ENCODE measurements at places on chromosomes 4 and X.

DNA sequence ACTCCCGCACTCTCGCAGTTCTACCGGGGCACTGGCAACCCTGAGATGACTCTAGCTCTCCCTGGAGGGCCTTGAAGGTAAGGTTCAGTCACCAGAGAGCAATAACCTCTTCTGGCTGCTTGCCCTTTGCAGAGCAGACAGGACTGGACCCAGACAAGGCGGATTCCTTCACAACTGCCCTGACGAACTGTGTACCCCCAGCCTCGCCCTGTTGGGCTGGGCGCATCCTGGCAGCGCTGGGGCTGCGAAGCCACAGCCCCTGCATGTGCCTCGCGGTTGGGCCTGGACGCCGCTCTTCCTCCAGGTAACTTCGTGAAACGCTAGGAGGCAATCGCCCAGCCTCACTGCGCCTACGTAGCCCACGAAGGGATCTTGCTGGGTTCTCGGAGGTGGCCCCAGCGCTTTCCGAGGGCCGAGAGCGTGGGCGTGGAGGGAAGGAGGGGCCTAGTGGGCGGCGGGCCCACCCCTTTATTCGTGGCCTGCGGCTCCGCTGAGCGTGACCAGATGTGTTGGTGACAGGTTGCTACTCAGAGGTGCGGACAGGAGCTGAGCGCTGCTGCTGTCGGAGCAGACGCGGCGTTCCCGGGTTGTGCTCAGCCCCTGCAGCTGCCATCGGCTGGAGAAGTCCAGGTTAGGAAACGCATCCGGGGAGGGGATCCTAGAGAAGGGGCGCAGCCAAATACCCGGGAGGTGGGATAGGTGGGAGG lies 1.9 kb upstream of the MAMLD1 start:
- peak; percentile 51 for DNase-seq

DNA sequence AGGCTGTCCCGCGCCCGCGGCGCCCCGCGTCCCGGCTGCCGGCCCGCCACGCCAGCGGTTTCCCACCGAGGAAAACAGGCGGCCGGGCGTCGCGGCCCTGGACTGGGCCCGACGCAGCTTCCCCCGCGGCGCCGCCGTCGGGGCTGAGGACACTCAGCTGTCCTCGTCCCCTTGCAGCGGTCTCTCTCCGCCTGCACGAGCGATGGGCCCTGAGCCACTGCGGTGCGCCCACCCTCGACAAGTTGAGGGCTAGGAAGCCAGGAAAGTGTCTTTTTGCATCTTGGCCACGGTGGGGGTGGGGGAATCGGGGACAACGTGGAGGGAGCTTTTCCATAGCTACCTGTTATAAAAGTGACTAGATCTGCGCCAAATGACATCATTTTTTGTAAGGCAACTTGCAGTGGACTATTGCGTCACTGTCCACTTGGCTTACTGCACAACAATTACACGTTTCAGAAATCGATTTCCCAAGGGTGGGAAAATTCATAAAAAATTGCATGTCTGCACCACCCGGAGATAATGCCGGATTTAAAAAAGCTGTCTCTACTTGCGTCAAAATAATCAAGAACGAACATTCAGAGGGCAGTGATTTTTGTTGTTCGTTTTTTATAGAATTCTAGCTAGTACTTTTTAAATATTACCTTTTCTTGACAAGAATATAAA lies 1.1 kb downstream of the KLHL15 start:
- DNase-seq: no peak

DNA sequence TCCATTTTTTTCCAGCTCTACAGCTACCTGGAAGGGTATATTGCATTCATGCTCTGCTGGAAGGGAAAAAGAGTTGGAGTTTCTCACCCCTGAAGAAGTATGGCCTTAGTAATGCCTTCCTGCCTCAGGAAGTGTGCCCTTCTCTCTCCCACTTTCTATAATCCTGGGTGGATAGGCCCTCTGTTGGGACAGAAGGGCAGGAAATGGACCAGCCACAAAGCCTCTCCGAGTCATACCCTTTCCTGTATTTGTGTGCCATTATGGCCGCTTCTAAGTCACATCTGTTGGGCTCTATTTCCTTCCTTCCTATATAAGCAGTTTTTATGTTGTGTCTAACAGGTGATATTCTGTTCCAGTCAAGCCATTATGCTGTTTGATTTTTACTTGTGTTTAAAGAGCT lies 74.8 kb upstream of the SMARCA5 start:
- no peak for DNase-seq

DNA sequence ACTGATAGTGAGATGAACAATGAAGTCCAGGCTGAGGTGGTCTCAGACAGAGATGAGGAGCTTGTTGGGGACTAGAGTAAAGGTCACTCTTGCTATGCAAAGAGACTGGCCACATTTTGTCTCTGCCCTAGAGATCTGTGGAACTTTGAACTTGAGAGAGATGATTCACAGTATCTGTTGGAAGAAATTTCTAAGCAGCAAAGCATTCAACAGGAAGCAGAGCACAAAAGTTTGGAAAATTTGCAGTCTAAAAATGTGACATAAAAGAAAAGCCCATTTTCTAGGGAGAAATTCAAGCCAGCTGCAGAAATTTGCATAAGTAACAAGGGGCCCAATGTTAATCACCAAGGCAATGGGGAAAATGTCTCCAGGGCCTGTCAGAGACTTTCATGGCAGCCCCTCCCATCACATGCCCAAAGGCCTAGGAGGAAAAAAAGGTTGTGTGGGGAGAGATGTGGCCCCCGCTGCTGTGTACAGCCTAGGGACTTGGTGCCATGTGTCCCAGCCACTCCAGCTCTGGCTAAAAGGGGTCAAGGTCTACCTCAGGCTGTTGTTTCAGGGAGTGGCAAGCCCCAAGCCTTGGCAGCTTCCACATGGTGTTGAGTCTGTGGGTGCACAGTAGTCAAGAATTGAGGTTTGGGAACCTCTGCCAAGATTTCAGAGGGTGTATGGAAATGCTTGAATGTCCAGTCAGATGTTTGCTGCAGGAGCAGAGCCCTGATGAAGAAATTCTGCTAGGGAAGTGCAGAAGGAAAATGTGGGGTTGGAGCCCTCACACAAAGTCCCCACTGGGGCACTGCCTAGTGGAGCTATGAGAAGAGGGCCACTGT lies 262.8 kb downstream of the DKK2 start:
- no peak for DNase-seq

GRCh38 chr4:17664755-17665154 lies 50.3 kb downstream of the MED28 start:
- DNase-seq: no peak

DNA sequence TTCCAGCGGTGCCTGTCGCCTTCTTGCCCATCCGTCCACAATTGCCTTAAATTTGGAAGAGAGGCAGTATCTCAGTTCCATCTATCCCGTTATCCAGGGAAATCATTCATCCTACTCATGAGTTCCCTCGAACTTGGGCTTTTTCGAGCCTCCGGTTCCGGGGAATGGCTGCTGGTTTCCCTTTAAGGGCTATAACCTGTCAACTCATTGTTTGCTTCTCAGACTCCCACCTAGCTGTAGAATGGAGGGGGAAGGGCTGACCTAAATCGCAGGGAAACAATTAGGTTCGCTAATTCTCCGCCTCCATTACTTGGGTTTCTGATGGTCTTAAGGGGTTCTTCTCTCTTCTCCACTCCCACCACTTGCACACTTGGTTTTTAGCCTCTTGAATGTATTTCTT lies 1.2 kb downstream of the UCHL1 start:
- no peak for DNase-seq

- DNase-seq: no peak
Observed at GRCh38 chrX:38170556-38170955, 50.1 kb downstream of the SRPX start.

GRCh38 chrX:9730752-9731151 lies 34.9 kb downstream of the GPR143 start:
- no peak for DNase-seq

DNA sequence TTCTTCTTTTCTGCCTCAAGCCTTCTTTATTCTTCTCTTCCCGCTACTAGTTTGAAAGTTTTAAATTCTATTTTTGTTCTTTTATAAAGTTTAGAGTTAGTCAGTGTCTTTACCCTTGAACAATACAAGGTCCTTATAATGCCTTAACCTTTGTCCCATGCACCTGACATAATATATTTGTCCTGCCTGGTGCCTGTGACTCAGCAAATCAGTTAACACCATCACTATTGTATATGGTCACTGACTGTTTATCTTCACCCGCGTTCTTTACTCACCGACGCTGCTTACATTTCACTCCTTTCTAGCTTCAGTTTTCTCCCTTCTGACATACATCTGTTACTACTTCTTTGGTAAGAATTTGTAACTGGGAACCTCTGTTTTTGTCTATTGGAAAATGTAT lies 5.7 kb downstream of the SMIM20 start:
- DNase-seq: no peak

- no peak for DNase-seq
Observed at GRCh38 chrX:358651-359143, 28.0 kb downstream of the PPP2R3B start.

DNA sequence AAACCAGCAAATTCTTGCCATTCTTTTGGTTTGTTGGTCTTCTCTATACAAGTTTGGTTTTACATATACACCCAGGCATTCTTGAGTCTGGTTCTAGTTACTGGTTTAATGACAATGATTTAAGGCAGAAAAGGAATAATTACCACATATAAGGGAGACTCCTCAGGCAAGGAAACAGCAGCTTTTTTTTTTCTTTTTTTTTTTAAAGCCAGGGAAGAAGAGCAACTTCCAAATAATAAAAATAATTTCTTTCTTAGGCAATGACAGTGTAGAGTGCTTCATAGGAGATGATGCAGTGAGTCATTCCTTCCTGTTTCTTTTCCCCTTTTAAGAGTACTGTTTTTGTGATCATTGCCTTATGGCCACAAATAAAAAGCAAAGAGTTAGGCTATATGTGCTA lies 289.7 kb downstream of the DKK2 start:
- DNase-seq: no peak

- no peak for DNase-seq
Observed at GRCh38 chr4:108529102-108529501, 91.3 kb upstream of the RPL34 start.

GRCh38 chr4:125317525-125317877 lies 2.7 kb downstream of the FAT4 start:
- peak; percentile 16 for DNase-seq

- no peak for DNase-seq
Observed at GRCh38 chr4:93063325-93063724, 759.6 kb downstream of the GRID2 start.

DNA sequence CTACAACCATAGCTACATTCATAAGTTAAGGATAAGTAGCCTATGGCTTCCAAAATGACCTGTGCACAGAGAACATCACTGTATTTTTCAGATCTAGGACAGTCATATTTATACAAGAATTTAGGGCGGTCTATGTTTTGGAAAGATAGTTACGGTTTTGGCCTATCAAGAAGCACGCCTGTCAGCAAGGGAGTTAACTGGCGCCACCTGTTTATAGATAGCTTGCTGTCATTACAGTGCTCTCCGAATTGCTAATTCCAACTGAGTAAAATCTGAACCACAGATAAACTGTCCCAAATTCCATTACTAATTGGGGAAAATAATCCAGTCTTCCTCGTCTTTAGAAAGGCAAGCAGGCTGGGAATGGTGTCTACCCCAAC lies 646 bp downstream of the ABCB7 start:
- DNase-seq: no peak

DNA sequence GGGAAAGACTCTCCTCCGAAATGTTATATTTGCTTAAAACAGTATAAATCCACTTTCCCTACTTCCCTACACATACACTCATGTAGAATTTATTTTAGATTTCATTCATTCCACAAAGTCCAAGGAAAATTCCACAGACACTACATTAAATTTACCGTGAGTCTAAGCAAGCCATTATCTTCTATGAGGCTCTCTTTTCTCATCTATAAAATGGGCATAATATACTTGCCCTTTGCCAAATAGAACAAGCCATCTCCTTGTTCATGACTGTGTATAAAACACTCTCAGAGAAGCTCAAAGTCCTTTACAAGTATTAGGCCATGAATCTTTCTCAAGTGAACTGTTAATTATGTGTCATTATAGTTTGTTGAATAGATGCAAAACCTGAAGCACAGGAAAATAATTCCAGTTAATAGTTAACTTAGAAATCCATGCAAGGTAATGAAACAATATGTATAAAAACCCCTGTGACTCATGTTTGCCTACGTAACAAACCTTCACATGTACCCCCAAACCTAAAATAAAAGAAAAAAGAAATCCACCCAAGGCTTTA lies 10.7 kb downstream of the TEC start:
- DNase-seq: no peak

GRCh38 chr4:15479089-15479912 lies 9.6 kb downstream of the CC2D2A start:
- DNase-seq: peak; percentile 62

Data from adrenal gland (tissue), 19 donors.